ENCODE measurements at places on chromosomes 4 and X.

GRCh38 chrX:1222531-1223241, 10.2 kb upstream of the CRLF2 start:
- DNase-seq = no peak

DNA sequence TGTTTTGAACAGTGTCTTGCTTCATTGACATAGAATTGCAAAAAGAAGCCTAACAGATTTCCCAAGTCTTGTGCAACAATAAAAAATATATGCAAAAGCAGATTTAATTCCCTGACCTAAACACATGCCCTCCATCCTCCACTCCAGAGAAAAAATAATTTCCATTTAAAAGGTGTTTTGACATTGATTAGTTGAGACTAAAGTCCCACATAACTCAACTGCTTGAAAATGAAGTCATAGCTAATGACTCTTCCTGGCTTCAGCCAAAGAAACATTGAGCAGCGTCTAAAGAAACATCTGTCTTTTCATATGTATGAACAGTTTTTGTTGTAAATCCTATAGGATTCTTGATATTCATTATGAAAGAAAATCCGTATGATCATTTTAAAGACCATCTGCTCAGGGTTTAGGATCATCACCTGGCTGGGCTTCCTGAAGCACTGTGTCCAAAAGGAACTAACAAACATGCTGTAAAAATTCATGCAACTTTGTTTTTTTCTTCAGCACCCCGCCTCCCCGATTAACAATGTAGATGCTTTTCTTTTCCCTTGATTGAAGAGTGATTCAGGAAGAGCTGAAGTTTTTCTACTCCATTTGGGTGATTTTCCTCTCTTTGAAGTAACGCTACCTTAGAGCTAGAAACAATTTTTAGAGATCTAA, 273.4 kb downstream of the HS3ST1 start:
- no peak for DNase-seq

DNA sequence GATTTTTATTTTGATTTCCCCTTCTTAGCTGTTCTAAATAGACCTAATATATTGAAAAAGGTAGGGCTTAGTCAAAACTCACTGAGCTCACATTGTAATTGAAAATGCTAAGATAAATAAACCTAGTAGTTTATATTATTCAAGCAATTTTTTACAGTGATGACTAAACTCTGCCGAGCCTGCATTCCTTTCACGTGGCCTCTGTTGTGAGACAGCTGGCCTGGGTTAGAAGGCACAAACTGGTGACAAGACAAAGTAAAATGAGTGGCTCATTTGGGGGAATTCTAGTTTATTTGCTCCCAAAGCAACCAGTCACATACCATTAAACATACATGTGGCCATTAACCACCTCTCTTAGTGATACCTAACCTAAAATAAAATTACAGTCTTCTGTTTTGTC, 169.4 kb upstream of the TEX13C start:
- no peak for DNase-seq

DNA sequence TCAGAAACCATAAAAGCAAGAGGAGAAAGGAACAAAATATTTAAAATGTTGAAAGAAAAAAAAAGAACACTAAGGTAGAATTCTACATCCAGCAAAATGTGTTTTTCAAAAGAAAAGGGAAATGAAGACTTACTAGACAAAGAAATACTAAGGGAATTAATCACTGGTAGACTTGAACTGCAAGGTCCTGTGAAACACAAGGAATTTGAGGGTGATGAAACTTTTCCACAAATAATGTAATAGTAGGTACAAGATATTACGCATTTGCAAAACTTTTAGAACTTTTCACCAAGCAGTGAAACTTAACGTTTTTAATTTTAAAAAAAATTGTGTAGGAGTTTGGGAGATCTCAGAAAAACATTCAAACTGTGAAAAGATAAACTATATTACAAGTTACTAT, 180.3 kb upstream of the MAGEB16 start:
- DNase-seq = no peak

DNA sequence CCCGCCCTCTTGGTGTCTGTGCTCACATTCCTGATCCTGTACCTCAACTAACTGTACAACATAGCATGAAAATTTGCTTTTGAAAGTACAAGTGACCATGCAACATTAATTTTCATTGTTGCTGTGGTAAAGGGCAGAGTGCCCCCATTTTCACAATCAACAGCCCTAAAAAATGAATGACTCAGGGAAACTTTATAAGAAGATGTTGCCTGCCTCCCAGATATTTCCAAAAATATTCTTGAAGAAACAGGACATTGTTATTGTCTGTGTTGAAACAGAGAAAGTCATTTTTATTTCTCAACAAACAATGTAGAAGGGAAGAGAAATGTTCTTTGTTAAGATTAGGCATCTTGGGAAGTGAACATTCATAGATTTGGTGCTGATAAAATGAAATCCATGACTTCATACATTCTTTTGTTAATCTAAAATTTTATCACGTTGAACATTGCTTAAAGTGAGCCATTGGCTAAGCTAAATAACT, 113.9 kb upstream of the ANXA3 start:
- no peak for DNase-seq

DNA sequence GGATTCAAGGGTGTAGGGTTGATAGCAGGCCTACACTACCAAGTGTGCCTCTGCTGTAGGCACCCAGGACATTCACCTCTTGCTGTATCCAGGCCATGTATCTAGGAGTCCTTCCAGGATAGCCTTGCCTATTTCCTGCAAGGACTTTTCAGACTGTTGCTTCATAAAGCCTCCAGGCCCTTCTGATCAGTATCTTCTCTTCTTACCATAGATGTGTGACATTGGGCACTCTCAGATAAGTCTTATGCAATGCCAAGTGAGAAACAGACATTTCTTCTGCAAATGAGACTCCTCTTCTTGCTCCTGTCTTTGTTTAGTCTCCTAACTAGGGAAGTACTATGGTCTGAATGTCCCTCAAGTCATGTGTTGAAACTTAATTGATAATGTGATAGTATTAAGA, 386.8 kb downstream of the ANKRD50 start:
- DNase-seq = no peak

GRCh38 chrX:20089845-20090244, 26.9 kb downstream of the MAP7D2 start:
- DNase-seq = no peak

GRCh38 chr4:51918251-51918650, 75.3 kb downstream of the DCUN1D4 start:
- no peak for DNase-seq

GRCh38 chr4:7217474-7218321, 25.4 kb downstream of the SORCS2 start:
- DNase-seq = no peak

- no peak for DNase-seq
Observed at GRCh38 chr4:38163216-38164006, 203.2 kb downstream of the PTTG2 start.

DNA sequence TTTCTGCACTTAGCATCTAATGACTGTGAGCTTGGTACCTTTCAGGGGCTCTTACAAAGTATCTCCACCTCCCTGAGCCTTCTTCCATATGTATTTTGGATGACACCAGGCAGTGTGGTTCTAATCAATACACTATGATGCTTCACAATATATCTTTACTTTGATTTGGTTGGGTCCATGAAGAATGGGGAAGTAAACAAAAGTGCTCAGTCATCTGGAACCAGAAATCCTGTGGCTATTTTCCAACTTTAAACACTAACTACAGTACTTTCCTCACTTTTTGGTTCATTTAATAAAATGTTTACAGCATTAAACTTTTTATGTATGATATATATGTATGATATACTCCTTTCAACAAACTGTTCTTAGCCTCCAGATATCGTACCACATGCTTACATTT, 216.4 kb upstream of the AFF2 start:
- DNase-seq = no peak

- DNase-seq = no peak
Observed at GRCh38 chr4:172392741-172393140, 579.5 kb downstream of the GALNTL6 start.

All from AG09319 (cell line).